Naive thymus-derived CD8-positive, alpha-beta T cell (primary cell): ENCODE measurements at places on chromosomes 6 and 20. TPM values are rescaled to one million over a fixed set of nuclear protein-coding genes. Genes with fewer than 3 reads are reported as not detected.

DNA sequence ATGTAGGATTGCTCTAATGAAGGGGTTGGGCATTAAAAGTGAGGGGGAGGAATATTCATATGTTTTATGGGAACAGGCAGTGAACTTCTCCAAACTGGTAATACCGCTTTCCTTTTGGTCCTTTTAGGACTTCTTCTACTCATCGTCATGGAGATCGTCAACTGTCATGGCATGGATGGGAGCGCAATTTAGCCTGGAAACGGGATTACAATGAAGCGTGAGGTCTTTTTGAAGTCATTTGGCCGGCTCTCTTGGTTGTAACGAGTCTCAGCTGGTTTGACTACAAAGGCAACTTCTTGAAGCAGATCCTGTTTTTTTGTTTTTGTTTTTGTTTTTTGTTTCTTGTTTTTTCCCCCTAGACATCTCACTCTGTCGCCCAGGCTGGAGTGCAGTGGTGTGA is 1.4 kb upstream of the HLA-E start:
- no peak for DNase-seq

DNA sequence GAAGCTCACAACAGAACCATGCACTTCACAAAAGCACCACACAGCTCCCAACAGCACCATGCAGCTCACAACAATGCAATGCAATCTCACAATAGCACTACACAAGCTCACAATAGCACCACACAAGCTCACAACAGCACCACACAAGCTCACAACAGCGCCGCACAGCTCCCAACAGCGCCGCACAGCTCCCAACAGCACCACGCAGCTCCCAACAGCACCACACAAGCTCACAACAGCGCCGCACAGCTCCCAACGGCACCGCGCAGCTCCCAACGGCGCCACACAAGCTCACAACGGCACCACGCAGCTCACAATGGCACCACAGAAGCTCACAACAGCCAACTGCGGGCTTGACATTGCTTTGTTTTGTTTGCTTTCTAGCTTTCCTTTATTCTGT is 198.1 kb downstream of the DLL1 start:
- no peak for DNase-seq

- no peak for DNase-seq
Measured at GRCh38 chr6:114092943-114093342, 122.0 kb upstream of the HDAC2 start.

- no peak for DNase-seq
Measured at GRCh38 chr6:77361018-77361417, 102.3 kb downstream of the HTR1B start.

GRCh38 chr6:2140438-2141128 is 104.8 kb downstream of the GMDS start:
- no peak for DNase-seq

DNA sequence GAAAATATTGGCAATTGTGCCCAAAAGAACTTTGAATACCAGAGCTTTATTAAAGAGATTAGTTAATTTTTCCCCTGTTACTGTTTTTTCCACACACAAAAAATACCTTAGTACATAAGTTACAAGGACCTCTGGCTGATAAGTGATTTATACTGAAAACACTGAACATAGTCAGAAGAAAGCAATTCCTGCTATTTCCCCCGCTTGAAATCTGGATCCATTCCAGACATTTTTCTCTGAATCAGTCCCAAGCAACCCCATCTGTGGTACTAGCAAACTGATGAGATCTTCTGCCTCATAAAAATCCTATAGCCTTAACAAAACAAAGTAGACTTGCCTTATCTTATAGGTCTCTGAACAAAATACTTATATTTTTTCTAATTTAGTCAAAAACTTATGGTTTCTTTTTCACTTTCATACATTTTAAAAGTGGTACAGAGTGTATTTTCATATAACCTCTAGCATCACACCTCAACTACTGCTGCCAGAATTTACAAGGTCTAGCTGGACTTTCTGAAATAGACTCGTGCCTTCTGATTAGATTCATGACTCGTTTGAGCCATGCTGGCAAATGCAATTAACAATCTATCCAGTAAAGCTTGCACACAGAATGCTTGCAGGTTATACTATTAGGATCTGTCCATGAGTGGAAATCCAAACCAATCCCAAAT is 111.9 kb downstream of the TBX18 start:
- no peak for DNase-seq

GRCh38 chr6:7723554-7723953 is 2.3 kb upstream of the BMP6 start:
- DNase-seq, result no peak

- DNase-seq, result no peak
Measured at GRCh38 chr20:1935696-1936366, 40.6 kb downstream of the SIRPA start.

DNA sequence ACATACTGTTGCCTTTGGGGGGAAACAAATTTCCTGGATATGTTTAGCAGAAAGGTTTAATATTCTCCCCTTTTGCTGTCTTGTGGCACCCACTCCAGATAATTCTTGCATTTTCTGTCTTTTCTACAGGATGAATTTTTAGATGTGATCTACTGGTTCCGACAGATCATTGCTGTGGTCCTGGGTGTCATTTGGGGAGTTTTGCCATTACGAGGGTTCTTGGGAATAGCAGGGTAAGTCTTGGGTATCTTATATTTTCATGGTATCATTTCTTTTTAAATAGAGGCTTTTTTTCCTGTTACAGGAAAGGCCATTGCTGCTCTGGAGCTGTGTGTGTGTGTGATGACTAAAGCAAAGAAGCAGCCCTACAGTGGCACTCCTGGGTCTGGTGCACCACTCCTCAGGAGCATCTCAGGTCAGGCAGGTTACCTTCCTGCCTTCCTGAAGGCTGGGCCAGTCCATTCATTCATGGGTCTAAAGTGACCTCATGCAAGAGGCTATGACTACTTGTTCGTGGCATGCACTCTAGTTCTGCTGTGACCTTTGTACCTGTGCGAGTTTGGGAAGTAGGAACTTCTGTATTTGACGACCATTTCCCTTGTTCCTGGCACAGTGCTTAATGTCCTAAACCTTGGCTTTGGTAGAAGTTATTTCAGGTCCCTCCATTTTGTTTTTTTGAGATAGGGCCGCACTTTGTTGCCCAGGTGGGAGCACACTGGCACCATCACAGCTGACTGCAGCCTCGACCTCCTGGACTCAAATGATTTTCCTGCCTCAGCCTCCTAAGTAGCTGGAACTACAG is 2.2 kb downstream of the RAB5IF start:
- DNase-seq, result no peak

DNA sequence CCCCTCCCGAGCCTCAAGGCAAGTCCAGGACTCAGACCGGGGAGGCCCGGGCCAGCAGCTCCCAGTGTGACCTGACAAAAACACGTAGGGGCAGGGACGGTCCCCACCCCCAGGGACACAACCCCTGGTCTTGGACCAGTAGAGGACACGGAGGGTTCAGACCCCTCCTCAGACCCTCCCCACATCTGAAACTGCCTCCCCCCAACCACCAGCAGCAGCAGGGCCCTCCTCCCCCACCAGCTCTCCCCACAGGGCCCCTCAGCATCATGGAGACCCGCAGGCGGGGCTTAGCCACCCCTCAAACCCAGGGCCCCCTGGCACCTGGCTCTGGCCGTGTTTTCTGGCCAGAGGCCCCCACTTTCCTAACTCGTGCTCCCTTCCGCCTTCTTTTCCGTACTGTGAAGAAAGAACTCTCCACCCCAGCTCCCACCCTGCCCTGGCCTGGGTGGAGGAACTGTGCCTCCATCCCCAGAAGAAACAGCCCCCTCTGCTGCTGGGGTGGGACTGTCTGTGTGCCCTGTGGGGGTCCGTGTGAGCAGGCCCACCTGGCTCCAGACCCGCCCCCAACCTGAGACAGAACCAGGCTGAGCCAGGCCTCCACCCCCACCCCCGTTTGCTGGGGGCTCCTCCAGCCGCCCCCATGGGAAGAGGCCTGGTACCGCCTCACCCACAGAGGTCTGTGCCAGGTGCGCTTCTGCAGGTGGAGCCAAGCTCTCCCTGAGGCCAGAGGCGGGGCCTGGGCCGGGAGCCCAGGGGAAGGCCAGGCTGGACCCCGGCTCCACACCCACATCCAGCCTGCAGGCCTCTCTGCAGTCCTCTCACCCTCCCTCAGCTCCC is 39.0 kb upstream of the MDFI start:
- no peak for DNase-seq

DNA sequence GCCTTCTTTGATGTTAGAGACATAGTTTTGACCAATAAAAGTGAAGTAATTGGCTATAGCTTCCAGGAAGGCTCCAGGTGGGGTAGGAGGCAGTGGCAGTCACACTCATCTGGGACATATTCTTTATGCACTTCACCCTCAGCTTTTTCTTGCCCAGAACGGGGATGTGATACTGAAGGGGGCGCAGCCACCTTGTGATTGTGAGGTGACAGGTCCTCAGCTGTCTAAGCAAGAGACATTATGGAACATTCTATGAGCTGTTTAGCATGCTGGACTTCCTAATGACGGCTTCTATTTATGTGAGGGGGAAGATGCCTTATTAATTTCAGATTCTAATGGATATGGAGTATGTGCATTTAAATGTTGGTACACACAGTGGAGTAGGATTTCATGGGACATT is 151.3 kb upstream of the ZFP64 start:
- no peak for DNase-seq

- peak; percentile 78 for DNase-seq
Measured at GRCh38 chr6:170271771-170272314, 19.0 kb downstream of the DLL1 start.

DNA sequence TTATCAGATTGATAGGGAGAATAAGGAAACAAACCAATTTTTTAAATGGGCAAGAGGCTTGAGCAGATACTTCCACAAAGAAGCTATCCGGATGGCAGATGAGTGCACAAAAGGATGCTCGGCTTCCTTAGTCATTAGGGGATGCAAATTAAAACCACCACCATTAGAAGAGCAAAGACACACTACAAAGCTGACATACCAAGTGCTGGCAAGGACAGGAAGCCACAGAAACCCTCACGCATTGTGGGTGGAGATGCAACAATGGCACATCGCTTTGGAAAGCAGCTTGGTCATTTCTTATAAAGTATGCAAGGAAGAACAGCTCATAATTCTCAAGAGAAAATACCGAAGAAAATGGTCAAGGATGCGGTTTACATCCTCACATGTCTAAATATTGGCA is 19.8 kb downstream of the BFSP1 start:
- DNase-seq, result no peak

DNA sequence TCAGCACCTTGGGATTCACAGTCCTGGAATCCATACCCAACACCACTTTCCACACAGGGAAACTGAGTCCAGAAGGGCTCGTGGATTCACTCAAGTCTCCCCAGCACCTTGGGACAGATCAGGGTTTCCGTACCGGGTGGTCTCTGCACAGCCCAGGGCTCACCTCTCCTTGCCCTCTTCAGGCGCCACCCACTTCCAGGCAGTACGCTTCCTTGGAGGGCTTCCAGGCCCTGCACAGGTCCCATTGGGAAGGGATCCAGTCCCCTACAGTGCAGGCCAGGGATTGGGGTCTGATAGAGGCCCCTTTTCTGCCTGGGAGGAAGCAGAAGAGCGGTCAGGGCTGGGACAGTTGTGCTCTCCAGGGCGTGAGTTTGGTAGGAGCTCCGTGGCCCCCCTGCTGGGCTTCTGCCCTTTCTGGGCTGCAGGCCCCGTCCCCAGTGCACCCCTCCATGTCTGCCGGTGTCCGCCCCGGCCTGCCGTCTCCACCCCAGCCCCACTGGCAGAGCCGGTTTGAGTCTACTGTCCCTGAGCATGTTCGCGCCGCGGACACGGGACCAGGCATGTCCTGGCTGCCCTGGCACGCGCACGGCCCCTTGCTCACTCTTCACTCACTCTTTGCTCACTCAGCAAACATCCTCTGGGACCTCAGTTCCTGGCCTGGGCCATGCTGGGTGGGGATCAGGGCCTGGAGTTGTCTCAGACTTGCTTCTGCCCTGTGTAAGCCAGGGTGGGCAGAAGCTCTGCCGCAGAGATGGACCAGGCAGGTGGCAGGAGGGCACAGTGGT is 12.6 kb downstream of the SRC start:
- DNase-seq, result no peak

DNA sequence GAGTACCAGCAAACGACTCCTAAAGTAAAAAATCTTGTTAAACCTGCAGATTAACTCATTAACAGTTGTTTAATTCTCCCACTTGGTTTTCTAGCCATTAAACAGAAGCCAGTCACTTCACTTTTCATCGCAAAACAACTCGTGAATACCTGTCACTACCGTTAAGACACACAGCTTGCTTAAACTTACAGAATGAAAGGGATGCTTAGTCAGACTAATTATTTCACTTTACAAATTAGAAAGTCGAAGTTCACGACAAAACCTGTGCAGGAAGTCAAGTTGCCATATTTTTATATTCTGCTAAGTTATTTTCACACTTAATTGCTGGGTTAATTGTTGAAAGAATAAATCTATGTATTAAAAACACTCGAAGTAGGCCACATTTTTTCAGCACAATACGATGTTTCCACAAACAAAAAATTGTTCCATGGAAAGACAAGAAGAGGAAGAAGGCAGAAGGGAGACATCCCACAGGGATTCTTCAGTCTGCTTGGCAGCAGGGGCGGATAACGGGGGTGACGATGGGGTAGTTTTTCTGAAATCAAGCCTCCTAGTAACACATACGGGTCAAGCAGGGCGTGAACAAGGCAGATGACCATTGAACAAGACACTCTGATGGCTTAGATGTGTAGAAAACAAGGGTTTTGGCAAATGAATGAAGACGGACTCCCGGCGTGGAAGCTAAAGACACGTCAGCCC is 933 bp downstream of the SSR1 start:
- DNase-seq, result no peak

- DNase-seq, result no peak
Measured at GRCh38 chr6:39707962-39708683, 17.1 kb downstream of the KIF6 start.

- DNase-seq, result no peak
Measured at GRCh38 chr6:56204134-56204533, 43.2 kb downstream of the COL21A1 start.

GRCh38 chr6:65157025-65157424 is 550.0 kb downstream of the EYS start:
- no peak for DNase-seq

ADGRB3 gene
- total RNA-seq, result not detected

SIRPD gene
- total RNA-seq, result 0.58 TPM

MEP1A gene
- total RNA-seq, result not detected

LTV1 gene
- total RNA-seq, result 28.7 TPM

ABHD12 gene
- 27.4 TPM for total RNA-seq

HDGFL1 gene
- not detected for total RNA-seq

CCM2L gene
- not detected for total RNA-seq
